Activated naive CD4-positive, alpha-beta T cell treated with anti-CD3 and anti-CD28 coated beads, Interleukin-2, amount 50 U/mL, for 16 hours (primary cell): ENCODE measurements at places on chromosomes 4 and X.

DNA sequence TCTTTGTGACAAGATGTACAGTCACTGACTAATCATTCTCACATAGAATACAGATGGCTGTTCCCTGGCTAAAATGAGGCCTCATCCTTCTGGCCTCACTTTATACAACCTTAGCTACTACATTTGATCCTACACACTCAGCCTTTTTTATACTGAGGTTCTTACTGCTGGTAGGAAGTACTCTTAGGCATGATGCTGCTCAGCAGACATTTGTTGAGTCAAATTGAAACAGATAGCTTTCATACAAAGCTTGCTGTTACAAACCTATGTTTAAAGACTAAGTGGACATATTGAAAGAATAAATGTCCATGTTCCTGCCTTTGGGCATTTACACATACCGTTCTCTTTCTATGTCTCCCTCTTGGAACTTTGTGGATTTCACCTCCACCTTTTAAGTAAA lies 154.9 kb downstream of the NPFFR2 start:
- no peak for DNase-seq

GRCh38 chr4:147355032-147355656 lies 125.8 kb upstream of the EDNRA start:
- no peak for DNase-seq

DNA sequence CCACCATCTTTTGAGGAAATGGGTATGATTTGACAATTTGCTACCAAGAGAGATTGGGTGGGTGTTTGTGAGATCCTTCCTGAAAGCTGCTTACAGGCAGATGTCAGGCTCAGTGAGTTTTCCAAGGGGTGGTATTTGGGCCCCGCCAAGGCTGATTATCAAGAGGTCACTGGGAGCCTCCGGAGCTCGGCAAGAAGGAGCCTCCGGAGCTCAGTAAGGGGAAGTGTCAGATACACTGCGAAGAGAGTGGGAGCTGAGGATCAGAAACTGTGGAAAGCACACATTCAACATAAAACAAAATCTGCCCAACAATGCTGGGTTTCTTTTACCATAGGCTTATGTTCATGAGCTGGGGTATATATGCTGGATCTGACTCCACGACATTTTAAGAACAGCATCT lies 714 bp downstream of the RTL3 start:
- DNase-seq: no peak

GRCh38 chr4:144350706-144351105 lies 210.2 kb upstream of the GYPA start:
- DNase-seq: no peak

DNA sequence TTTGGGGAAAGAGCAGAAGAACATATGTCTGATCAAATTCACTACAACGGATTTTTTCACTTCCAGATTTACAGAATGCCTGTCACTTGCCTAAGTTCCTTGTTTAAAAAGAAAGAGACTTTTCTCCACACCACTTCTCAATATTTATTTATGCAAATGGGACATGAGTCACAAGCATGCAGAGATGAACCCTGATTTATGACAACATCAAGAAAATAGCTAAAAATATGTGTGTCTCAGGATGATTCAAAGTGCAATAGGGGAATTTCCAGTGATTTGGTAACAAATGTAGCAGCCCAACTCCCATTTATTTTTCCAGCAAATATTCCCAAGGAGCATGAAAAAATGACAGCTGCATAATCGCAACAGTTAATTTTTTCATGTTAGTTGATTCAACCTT lies 180.4 kb upstream of the FAT1 start:
- no peak for DNase-seq

- DNase-seq: no peak
Measured at GRCh38 chr4:101981756-101982155, 191.2 kb downstream of the BANK1 start.
